Small intestine (tissue), 16 donors: ENCODE measurements at places on chromosomes 12 and 14. TPM values are rescaled to one million over a fixed set of nuclear protein-coding genes. Genes with fewer than 3 reads are reported as not detected.
A peak's percentile ranks its signal among the peaks of the same experiment; 100 is the strongest.

GRCh38 chr14:29752221-29752923, 175.3 kb downstream of the PRKD1 start:
- peak; percentile 42 for DNase-seq

DNA sequence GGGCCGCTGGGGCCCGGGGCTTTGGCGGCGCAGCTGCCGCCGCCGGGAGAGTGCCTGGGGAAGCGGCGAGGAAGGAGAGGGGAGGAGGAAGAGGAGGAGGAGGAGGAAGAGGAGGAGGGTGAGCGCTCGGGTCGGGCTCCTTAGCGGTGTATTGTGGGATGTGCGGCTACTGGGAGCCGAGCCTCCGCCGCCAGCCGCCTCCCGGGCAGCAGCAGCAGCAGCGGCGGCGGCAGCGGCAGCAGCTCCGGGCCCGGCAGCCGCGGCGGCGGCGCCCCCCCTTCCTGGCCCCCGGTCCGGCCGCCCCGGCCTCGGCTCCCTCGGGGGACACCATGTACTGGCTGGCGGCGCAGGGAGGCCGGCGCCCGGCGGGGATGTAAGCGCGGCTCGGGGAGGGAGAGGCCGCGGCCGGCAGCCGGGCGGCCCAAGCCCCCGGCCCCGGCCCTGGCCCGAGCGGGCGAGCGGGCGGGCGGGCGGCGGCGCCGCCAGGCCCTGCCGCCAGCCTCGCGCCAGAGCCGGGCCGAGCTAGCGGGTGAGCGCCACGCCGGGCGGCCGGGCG, at the start of gene SETD1B:
TSS of gene SETD1B (plus strand) at position 149 of the 556 bp plus-strand sequence. CDS start 729 bp downstream, outside the sequence.
- DNase-seq = peak; percentile 65

DNA sequence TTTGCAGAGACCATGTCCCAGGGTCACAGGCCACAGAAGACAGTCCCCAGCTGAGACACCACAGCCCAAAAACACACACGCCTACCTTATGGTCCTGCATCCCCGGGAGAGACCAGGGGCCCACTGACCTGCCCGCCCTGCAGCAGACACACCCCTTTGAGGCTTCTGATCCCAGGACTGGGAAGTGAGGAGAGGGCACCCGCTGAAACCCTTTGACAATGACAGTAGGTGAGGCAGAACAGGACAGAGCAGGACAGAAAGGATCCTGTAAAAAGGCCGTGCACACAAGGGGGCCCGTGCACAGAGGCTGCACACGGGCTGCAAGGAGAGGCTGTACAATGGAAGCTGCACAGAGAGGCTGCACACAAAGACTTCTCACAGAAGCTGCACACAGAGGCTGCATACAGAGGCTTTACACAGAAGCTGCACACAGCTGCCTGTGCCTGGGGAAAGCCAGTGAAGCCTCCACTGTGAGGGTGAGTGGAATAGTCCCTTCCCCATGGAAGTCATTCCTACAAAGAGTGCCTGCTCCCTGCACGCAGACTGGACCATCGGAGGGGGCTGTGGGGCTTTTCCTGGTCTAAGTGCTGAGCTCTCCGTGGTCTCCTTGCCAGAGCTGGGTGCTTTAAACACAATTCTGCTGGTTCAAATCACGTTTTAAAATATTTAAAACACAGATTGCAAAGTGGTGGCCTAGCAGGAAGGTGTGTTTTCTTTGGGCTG, 16.6 kb upstream of the SFSWAP start:
- no peak for DNase-seq

GRCh38 chr14:79407572-79407971, 803.7 kb downstream of the DIO2 start:
- DNase-seq = no peak

CACNA2D4 gene
- 5.5 TPM for polyA plus RNA-seq

RIMBP2 gene
- polyA plus RNA-seq = 12.2 TPM

- DNase-seq = no peak
These were observed 27.7 kb downstream of the FBLN5 start for GRCh38 chr14:91919814-91920213.

DNA sequence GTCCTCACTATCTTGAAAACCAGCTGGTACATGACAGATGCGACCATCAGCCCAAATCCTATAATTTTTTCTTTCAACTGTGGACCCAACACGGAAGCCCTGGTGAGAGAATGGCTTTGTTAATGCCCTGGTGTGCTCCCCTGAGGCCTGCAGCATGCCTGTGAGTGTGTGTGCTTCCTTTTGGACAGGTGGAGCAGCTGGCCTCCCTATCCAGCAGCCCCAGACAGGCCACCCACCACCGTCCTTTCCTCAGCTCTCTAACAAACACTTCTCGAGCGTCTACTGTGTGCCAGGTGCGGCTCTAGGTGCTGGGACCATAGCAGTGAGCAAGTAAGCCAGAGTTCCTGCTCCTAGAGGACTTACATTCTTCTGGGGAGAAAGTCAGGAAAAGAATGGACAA, 78.9 kb upstream of the GZMB start:
- DNase-seq = no peak

DNA sequence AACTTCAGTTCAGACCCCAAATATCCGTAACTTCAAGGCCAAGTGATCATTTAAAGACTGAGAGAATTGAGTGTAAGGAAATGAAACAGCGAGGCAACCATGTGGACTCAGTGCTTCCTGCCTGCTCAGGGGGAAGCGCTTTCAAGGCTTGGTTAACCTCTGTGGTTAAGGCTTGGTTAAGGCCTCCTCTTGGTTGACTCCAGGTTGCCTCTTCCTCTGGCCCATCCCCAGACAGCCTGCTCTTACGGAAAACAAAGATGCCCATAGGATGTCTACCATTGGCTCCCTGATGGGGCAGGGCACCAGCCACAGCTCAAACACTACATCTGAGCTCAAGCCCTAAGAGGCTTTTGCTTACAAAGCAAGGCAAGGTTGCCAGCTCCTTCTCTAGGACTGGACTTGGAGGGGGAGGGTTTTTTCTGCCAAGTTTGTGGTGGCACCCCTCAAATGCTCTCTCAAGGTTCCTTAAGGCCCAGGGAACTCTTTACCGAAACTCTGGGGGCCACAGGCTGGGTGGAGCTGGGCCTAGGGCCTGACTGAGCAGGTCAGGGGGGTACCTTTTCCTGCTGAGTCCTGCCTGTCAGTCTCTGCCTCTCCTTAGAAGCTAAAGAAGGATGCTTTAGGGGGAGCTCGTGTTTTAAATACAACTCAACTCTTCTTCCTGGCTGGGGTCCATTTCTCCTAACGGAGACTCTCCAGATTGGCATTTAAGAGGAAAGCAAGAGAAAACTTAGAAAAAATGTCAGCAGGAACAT, 13.7 kb downstream of the COL2A1 start:
- no peak for DNase-seq

ADAMTS20 gene
- not detected for polyA plus RNA-seq

RAB21 gene
- 15.4 TPM for polyA plus RNA-seq

- no peak for DNase-seq
These were observed at the start of gene KRT72 for GRCh38 chr12:52600941-52601481. Gene KRT72 (minus strand): TSS chr12:52601463. CDS start chr12:52601452, 11 bp downstream.

PTCSC3 gene
- not detected for polyA plus RNA-seq

C14orf132 gene
- polyA plus RNA-seq = 1.4 TPM

DNA sequence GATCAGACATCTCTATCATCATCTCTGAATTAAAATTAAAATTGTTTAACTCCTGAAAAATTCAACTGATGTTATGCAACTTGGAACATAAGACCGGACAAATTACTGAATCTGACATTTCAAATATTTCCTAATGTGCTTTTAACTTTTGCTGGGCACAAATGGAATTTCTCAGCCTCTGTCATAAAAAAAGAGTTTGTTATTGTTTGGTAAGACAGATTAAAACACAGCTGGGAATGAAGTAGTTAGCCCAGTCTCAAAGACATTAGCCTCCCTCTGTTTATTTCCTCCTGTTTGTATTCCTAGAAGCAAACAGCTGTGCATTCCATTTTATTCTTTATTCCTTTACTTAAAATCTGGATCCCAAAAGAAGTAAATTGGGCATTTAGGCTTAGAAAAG, 29.4 kb downstream of the PLEKHA5 start:
- no peak for DNase-seq

SMCO3 gene
- polyA plus RNA-seq = not detected

GRCh38 chr12:132702640-132703039, 8.0 kb upstream of the PGAM5 start:
- DNase-seq = no peak

- DNase-seq = no peak
These were observed 49.8 kb upstream of the LRRK2 start for GRCh38 chr12:40175045-40175444.

GUCY2C gene
- polyA plus RNA-seq = 34.9 TPM

- DNase-seq = no peak
These were observed 229.1 kb downstream of the KCNC2 start for GRCh38 chr12:74980510-74980909.

SYT1 gene
- 11.3 TPM for polyA plus RNA-seq

C14orf39 gene
- polyA plus RNA-seq = not detected

DNA sequence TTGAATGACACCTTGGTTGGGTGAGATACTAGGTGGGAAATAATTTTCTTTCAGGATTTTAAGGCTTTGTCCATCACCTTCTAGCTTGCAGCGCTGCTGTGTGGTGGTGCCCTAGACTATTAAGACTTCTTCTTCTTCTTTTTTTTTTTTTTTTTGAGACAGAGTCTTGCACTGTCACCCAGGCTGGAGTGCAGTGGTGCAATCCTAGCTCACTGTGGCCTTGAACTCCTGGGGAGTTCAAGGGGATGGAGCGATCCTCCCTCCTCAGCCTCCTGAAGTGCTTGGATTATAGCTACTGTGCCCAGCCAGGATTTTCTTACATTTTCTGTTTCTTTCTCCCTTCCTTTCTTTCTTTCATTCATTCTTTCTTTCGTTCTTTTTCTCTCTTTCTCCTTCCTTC, 10.3 kb upstream of the MTA1 start:
- DNase-seq = no peak

- no peak for DNase-seq
These were observed 10.3 kb downstream of the RTL1 start for GRCh38 chr14:100893228-100893601.

DNA sequence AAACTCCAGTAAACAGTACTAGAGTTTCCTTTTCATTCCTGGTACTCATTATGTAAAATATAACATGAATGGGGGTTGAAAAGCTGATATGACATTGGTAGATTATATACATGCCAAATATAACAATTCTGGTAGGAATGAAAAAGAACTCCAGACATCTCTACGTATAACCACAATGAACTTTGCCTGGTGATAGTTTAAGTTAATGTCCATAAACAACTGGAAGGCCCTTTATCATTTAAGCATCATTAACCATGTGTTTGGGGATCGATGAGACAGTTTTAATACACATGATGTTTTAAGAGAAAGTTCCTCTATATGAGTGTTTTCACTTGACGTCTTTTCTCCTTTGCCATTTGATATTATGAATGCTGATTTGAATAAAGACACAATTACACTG, 5.8 kb downstream of the PTGER2 start:
- DNase-seq = no peak

C12orf50 gene
- not detected for polyA plus RNA-seq

DNA sequence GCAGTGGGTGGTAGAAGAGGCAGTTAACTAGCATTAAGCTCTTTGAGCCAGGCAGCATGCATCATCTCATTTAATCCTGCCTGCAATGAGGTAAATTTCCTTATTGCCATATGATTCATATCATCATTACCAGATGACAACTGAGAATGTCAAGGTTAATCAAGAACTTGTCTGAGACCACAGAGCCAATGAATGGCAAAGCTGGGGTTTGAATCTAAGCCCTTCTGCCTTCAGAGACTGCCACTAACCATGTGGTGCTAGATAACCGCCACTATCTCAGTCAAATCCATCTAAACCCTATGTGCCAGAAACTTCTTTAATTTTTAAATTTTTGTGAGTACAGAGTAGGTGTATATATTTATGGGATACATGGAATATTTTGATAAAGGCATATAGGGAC, 77.8 kb upstream of the GRIP1 start:
- no peak for DNase-seq

- no peak for DNase-seq
These were observed 982.0 kb upstream of the TMEM132C start for GRCh38 chr12:127284870-127285431.

PLBD1 gene
- polyA plus RNA-seq = 26.9 TPM

DNA sequence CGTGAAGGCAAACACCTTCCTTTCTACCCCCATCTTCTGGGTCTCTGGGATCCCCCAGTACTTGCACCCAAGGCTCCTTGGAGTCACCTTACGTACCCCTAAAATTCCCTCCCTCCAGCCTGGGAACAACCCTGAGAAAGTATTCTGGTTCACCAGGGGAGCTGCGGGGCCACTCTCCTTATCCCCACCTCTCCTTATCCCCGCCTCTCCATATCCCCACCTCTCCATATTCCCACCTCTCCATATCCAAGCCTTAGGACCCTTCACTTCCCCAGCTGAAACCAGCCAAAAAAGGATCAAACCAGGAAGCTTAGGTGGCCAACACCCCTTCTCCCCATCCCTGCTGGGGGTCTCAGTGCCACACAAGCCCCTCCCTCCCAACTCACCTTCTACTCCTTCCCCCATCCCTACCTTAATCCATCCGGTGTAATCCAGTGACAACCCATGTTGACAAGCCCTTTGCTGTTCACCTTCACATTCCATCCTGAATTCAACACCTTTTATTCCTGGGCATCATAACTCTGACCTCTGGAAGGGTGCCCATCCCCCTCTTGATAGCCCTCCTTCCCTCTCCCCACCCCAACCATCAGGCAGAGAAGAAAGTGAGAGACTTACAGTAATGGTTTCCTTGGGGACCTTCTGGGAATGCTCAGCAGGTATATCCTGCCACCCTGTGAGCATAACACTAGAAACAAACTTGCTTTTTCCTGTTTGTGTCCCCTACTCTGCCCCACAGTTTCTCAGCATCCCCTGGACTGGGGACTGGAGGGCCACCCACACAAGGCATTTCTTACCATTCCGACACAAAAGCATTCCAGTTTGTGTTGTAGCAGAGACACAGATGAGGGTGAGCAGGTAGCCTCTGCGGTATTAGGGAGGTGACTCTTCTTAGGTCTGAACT, 1.6 kb upstream of the MSI1 start:
- DNase-seq = no peak

BRAP gene
- 16.1 TPM for polyA plus RNA-seq

GRCh38 chr14:89365061-89365801, 51.8 kb downstream of the FOXN3 start:
- peak; percentile 29 for DNase-seq

DNA sequence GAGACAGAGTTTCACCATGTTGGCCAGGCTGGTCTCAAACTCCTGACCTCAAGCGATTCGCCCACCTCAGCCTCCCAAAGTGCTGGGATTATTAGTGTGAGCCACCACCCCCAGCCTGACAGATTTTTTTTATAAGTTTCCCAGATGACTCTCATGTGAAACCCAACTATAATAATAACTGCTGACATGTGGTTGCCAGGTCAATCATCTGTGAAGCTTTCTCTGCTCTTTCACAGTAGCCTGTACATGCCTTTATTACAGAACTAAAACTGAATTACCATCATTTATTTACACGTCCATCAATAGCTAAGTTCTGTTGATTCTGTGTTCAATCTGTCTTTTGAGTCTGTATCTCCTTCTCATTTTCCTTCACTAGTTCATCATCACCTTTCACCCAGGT, 218.5 kb downstream of the RPS29 start:
- DNase-seq = no peak
